ENCODE measurements at places on chromosomes 12 and 14.

DNA sequence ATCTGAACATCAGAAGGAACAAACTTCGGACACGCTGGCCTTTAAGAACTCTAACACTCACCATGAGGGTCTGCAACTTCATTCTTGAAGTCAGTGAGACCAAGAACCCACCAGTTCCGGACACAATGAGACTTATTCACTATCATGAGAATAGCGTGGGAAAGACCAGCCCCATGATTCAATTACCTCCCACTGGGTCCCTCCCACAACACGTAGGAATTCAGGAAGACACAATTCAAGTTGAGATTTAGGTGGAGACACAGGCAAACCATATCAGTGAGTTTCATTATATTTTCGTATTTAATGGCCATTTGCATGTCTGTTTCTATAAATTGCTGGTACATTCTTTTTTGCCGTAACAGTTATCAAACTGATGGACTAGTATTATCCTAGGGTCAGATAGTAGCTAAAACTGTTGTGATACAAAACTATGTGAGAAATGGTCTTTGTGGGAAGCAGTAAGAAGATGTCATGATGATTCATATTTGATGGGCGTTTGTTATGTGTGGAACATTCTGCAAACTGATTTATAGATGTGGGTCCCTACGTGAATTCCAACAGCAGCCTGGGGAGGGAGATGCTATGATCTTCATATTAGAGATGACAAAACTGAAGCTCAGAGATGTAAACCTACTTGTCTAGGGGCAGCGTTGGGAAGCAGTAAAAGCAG lies 282.4 kb upstream of the TMEM132C start:
- DNase-seq: no peak

- DNase-seq: no peak
These were observed 65.2 kb downstream of the TBC1D30 start for GRCh38 chr12:64889434-64890216.

- DNase-seq: no peak
These were observed 104.9 kb upstream of the FSCB start for GRCh38 chr14:44612002-44612401.

DNA sequence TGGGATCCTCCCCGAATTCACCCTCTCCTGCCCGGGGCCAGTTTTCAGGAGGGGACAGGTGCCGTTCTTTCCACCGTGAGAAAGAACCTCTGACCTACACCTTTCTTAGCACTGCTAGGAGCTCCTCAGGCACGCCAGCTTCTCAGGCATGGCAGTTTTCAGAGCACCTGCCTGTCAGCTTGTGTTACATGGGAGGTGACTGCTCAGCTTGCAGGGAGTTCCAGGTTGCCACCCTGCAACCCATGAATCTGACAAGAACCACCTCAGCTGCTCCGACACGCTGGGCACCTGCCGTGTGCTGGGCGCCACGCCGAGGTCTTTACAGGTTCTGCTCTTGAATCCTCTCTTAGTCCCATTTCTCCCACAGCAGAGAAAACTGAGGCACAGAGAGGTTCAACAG lies 12.9 kb downstream of the BRI3BP start:
- DNase-seq: no peak

- DNase-seq: no peak
These were observed 382.5 kb upstream of the ATP2B1 start for GRCh38 chr12:90090929-90091651.

DNA sequence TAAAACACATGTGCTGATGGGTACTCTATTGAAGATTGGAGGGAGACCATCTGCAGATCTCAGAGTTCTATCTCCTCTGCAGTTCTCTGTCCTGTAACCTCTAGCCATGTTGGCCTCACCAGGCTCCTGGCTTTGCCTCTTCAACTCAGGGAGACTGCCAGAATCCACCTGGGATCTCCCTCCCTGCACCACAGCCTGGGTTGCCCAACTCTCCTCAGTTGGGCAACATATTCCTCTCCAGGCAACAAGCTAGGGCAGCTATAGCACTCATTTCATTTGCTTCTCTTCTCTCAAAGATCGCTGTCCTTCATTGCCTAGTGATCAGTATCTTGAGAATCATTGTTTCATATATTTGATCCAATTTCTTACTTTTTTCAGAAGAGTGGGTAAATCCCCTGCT lies 28.8 kb downstream of the CKAP4 start:
- no peak for DNase-seq

GRCh38 chr12:120453977-120454376 lies 7.7 kb downstream of the GATC start:
- peak; percentile 70 for DNase-seq

GRCh38 chr12:42204819-42205218 lies 33.2 kb downstream of the YAF2 start:
- no peak for DNase-seq
